Heart left ventricle (tissue), 16 donors: ENCODE measurements at places on chromosomes 12 and 14. TPM values are rescaled to one million over a fixed set of nuclear protein-coding genes. Genes with fewer than 3 reads are reported as not detected.

DNA sequence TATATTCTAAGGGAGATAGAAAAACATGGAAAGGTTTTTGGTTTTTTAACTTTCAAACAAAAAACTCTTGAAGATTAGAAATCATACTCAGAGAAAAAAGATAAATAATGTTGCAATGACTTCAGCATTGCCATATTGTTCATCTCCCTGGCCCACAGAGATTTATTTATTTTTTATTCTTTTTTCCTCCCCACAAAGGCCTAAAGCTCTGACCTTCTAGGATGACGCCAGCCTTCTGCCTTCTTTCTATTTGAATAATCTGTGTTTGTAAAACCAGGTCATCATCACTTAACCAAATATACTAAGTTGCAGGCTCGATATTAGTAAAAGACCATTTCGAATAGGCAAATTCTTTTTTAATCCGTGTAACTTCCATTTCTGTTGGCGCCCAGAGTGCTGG, 4.4 kb upstream of the DCP1B start:
- DNase-seq: no peak
- no peaks in the 10 kb centered on the region for H3K36me3 ChIP-seq
- no peak overlapping the region for H3K4me3 ChIP-seq

- H3K27me3 ChIP-seq: no peaks in the 10 kb centered on the region
- no peaks in the 10 kb centered on the region for H3K4me1 ChIP-seq
- no peak for DNase-seq
These were observed 1472.5 kb upstream of the SEL1L start for GRCh38 chr14:83006121-83006670.

TMEM63C gene
- polyA plus RNA-seq: 0.01 TPM

MSRB3 gene
- polyA plus RNA-seq: 54.1 TPM

B4GALNT3 gene
- 34.6 TPM for polyA plus RNA-seq
